AG04450 (cell line): ENCODE measurements at places on chromosomes 5 and 9. TPM values are rescaled to one million over a fixed set of nuclear protein-coding genes. Genes with fewer than 3 reads are reported as not detected.

DNA sequence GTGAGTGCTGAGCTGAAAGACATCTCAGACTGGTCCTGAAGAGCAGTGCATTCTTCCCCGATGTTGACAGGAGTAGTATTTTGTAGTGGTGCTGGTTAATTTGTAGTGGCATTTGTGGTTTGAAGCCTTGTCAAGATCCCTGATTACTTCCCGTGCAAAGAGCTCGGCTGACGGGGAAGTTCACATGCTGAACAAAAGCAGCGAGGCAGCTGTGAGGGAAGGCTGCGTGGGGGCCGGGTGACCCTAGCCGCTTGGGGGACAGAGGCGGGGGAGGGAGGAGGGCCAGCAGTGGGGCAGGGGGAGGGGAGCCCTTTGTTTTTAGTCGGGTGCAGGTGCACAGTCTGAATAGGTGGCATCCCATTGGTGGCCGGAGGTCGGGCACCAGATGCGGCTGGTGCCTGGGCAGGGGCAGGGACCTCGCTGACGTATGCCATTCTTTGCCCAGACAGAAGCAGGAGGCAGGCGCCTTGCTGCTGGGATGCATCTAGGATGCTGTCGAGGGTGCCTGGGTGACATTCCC is 64.7 kb downstream of the CRB2 start:
- no peak for DNase-seq

- DNase-seq = no peak
Observed at GRCh38 chr9:108874058-108874788, 12.2 kb downstream of the ACTL7A start.

DNA sequence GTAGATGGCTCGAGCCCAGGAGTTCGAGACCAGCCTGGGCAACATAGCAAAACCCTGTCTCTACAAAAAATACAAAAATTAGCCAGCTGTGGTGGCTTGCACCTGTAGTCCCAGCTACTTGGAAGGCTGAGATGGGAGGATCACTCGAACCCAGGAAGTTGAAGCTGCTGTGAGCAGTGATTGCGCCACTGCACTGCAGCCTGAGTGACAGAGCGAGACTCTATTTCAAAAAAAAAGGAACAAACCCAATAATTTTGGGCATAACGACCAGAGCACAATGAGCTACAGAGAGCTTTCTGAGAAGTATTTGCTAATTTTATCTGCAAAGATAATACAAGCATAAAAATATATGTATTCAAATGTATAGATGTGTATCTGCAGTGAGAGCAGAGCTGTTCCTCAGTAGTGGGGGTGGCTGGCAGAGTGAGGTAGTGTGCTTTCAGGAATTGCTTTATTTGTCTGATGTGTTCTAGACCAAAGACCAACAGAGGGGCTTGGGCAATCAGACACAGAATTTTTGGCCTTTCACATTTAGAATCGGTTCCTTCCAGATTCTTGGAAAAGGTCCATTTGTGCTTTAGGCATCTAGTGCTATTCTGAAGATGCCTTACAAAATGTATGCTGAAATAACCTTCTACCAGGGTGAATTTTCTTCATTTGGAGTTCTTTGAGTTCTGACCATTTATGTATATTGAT is 5.2 kb downstream of the DOCK8 start:
- no peak for DNase-seq

- DNase-seq = no peak
Observed at GRCh38 chr9:123368023-123368422, 12.0 kb downstream of the CRB2 start.

GRCh38 chr9:100379862-100380261 is 27.1 kb upstream of the TEX10 start:
- DNase-seq = peak; percentile 4

- DNase-seq = no peak
Observed at GRCh38 chr9:137739371-137740309, 120.8 kb downstream of the EHMT1 start.

DNA sequence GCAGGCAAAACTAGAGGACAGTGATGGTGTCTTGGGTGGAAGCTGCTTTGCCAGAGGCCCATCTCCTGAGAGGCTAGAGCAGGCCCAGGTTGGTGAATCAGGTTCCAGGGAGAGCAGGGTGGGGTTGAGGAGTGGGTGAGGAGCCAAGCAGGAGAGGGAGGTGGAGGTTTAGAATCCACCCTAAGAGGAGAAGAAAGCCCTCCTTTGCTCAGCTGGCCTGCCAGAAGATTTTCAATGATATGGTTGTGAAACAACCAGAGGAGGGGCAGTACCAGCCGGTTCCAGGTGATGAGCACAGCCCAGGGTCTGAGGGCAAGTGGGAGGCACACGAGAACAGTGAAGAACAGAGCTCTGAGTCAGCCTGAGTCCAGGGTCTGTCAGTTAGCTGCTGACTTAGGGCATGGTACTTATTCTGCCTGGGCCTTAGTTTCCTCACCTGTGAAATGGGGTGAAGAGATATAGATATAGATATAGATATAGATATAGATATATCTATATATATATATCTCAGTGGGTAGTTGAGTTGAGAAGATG is 17.8 kb downstream of the PPARGC1B start:
- DNase-seq = no peak

DNA sequence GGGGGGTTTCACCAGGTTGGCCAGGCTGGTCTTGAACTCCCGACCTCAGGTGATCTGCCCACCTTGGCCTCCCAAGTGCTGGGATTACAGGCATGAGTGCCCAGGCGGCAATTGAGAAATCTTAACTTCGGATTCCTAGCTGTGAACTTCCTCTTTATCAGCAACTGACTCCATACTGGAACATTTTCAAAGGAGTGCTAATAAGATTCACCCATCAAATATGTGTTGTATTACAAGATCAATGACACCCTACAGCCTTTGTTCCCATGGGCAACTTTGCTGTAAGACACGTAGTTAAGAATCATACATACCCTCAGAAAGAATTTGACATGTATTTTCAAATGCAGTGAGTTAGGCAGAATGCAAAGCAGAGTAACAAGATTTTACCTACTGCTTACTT is 23.1 kb upstream of the ACOT12 start:
- no peak for DNase-seq

- DNase-seq = no peak
Observed at GRCh38 chr5:10975945-10976344, 214.9 kb upstream of the DAP start.

GRCh38 chr9:20253635-20254034 is 368.7 kb downstream of the MLLT3 start:
- no peak for DNase-seq

DNA sequence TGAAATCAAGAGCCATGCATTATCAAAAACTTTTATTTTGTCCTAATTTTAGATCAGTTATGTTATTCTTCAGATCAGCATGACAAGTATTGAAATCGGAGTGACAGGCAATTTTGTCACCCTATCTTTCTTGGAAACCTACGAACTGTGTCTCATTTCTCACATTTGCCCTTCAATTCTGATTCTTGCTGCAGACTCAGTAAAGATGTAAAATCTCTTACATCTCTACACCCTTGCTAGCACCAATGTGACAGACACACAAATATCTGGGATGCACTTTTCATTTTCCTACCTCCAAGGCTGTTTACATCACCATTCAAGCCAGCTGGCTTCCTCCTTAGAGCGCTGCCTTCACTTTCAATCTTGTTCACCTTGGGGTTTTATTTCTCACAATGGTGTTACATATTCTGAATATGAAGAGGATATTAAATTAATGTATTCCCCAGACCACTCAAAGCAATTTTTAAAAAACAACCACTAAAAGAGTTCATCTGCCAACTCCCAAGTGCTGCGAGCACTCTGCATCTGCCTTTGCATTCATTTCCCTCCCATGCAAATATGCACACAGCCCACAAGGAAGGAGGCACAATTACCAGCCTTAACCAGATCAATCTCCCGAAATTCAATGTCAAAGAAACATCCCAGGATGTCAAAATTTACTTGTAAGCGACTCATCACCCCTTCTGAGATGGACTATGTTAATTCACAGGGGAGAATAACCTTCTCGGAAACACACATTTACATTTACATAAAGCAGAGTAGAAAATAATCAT is 164.3 kb downstream of the ENC1 start:
- DNase-seq = no peak

GRCh38 chr9:115668521-115668920 is 485.1 kb upstream of the PAPPA start:
- DNase-seq = peak; percentile 59

GRCh38 chr5:137226081-137226480 is 273.0 kb downstream of the SPOCK1 start:
- DNase-seq = no peak

- DNase-seq = no peak
Observed at GRCh38 chr9:91783876-91784672, 166.0 kb downstream of the ROR2 start.

DNA sequence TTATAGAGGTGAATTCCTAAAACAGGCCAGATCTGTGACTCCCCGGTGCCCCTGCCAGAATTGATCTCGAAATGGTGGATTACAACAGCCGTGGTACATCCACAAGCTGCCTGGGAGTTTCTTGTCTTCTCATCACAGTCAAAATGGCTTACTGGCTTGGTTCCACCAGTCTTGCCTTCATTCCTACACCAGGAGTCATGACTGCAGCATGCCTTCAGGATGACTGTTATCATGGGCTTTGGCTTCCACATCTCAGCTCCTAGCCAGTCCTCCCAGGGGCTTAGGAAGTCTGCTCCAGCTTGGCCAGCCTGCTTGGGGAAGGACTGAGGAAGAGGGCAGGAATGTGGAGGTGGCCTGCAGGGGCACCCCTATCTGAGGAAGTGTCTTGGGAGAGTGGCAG is 132.9 kb upstream of the NR3C1 start:
- DNase-seq = peak; percentile 96

DNA sequence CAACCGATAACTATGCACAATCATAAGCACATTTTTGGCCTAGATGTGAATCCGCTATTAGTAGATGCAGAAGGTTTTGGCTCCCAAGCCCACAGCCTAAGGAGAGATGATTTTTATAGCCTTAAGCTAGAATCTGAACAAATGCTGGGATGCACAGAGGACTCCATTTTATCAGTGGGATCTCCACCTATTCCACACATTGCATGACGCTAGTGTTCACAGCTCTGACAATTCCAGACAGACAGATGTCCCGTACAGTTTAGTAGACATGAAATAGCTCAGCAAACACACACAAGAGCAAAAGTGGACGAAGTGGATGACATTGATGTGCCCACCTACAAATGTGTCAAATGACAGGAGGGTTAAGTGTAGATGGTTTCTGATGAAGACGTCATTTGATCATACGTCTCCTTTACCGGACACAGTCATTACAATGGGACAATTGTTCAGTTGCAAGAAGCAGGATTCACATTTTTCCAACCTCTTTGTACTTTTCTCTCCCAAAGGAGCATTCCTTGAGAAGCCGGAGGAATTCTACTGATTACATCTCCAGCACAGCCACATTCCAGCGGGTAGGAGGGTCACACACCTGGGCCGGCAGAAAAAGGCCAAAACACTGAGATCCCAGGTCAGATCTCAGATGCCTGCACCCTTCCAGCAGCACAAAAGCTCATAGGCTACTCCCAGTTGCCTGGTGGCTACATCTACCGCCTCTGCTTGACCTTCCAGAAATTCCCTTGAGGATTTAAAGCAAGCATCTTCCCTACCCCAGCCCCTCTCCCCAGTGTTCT is 202.4 kb downstream of the SLIT3 start:
- no peak for DNase-seq

- DNase-seq = no peak
Observed at GRCh38 chr5:43279548-43280274, 33.5 kb downstream of the HMGCS1 start.

GRCh38 chr9:135045264-135045927 is 42.1 kb upstream of the OLFM1 start:
- no peak for DNase-seq

DNA sequence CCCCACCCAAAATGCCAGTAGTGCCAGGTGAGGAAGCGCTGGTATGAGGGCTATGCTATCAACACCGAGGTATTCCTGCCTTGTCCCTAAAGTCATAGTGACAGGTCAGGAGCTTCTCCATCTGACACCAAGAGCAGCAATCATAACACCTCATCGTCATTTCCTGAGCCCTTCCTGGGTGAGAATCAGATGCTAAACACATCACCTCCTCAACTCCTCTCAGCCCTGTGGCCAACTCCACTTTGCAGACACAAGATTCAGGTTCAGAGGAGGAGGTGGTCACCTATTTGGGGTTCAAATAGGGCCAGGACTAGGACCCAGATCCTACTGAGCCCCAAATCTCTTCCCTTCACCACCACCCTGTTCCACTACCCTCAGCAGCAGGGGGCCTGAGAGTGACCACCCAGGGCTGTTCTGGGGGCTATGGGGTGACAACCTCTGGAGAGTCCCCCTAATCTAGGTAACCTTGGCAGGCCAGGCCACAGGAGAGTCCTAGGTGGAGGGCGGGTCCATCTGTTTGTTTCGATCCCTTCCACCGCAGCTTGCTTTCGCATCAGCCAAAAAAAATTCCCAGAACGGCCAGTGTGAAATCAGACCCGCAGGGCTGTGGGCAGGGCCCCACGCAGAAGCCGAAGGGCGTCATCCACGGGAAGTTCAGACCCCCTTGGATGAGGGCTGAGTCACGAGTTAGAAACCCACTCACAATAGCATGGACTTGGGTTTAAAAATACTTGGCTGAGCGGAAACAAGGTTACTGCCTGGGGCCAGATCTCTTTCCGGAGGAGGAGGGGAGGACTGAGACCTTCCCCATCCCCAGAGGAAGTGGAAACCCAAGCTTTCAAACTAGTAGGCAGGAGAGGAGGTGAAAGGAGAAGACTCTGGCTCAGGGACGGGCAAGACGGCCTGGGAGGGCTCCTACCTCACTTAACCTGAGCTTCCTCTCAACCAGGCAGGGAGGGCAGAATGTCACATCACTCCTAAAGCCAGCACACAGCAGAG is 8.7 kb downstream of the STK10 start:
- no peak for DNase-seq

GRCh38 chr5:109161914-109162683 is 247.7 kb downstream of the PJA2 start:
- no peak for DNase-seq

- no peak for DNase-seq
Observed at GRCh38 chr5:132013711-132014110, 2.3 kb upstream of the ACSL6 start.

- DNase-seq = no peak
Observed at GRCh38 chr5:112381521-112381920, 37.6 kb downstream of the EPB41L4A start.

- DNase-seq = no peak
Observed at GRCh38 chr5:52878656-52879055, 90.9 kb downstream of the ITGA1 start.

Gene MYMK
- not detected in 2 replicates for polyA plus RNA-seq

Gene FOXD4L3
- polyA plus RNA-seq = not detected in 2 replicates

Gene TDRD7
- 7.3 and 8.2 TPM in 2 replicates for polyA plus RNA-seq

Gene TSLP
- 9.4 and 12.9 TPM in 2 replicates for polyA plus RNA-seq

Gene CTXN3
- not detected in 2 replicates for polyA plus RNA-seq

Gene CAMSAP1
- polyA plus RNA-seq = 7.8 and 9.5 TPM in 2 replicates

Gene PCDHGA11
- 7.5 and 7.7 TPM in 2 replicates for polyA plus RNA-seq

Gene PAX5
- polyA plus RNA-seq = not detected in 2 replicates
